CD8-positive, alpha-beta memory T cell (primary cell): ENCODE measurements at places on chromosomes 1 and 21. TPM values are rescaled to one million over a fixed set of nuclear protein-coding genes. Genes with fewer than 3 reads are reported as not detected.

The LINGO4 gene
- total RNA-seq: not detected

The TRABD2B gene
- total RNA-seq: not detected

DNA sequence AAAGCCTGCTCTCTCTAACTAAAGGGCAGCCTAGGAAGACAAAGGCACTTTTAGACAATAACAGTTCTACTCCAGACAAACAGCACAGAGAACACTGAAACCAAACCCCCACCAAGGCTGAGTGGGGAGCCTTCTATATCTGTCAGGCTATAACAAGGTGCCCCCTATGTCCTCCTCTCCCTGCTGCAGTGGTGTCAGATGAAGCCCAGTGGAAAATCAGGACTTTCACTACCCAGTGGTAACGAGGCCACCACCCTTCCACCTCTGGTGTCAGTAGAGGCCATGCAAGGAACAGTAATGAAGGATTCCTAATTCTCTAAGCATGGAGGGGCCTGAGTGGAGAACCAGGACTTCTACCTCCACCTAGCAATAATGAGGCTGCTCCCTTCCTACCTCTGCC is 83.7 kb downstream of the ZSWIM5 start:
- no peak for DNase-seq

DNA sequence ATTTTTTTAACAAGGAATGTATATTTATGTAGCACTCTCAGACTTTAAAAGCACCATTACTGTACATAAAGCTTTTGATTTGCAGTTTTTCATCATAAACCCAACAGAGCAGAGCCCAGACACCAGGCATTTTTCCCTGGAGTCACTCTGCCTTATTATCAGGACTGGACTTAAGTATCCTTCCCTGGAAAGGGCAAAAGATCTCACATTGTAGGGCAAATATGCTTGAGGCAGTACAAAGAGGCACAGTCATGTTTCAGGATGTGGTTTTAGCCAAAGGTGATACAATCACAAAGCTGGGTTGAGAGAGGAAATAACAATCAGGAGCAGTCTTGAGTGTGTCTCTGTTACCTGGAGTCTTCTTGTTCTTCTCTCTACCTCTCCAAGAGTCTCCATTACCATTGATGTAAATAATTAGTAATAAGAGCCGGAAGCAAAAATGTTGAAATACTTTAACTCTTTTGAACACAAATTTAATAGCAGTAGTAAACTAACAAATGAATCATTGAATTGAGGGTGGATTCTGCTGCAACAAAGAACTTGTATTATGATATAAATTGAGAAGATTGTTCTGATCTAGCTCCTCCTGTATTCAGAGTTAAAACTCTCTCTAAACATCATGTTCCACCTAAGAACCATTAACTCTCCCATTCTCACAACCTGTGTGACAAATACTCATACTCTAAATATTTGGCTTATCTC is 160.5 kb downstream of the LTN1 start:
- peak; percentile 51 for DNase-seq

The C8B gene
- not detected for total RNA-seq

The CACNA1S gene
- total RNA-seq: not detected

DNA sequence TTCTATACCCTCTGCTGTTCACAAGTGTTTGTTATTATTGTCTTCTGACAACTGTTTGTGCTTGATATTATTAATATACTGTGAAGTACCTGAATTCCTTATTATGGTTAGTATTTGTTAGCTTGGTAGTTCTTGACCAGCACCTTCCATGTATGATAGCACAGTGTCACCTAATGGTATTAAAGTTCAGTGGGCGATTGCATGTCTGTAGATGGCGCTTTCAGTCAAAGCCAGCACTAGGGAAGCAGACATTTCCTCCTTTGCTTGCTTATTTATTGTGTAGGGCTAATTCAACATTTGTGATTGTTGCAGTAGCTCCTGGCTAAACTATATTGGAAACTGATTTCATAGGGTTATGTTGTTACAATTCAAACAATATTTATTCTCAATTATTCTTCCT is 218.0 kb downstream of the ZP4 start:
- no peak for DNase-seq

DNA sequence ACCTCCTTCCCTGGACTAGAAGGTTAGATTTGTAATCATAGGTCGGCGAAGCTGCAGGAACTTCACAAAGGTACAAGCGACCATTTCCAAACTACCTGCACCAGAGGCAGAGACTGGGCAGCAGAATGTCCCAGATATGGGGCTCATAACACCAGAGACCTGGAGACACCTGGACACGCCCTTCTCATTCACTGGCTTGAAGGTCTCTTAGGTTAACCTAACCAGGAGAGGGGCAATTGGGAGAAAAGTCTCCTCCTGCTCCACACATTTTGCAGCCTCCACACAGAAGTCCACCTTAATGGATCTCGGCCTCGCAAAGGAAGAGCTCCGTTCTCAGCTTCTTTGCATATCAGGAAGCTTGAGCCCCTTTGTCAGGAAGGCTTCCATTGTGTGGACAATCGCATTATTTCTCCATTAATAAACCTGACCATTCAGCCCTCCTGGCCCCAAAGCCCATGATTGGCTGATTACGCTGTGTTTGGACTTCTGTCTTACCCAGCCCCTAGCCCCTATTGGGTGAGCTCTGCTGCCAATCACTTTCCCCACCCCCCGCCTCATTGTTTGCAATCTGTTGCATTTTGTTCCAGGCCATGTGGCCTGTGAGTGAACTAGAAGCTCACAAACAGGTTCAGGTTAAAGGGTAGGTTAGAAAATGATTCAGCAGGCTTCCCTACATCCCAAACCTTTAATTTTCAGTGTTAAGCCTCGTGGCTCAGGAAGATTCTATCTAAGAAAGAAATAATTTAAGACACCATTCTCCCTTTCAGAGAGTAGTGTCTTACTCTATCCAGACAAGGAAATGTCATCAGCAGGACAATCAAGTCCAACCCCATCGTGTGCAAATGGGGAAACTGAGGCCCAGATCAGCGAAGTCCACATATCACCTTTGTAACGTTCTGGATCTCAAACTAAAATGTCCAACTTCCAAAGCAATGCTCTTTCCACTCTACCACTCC is 2.8 kb downstream of the MYCL start:
- no peak for DNase-seq

The U2AF1 gene
- 15.0 TPM for total RNA-seq

- DNase-seq: no peak
Measured at GRCh38 chr1:31348449-31348848, 24.4 kb downstream of the FABP3 start.

DNA sequence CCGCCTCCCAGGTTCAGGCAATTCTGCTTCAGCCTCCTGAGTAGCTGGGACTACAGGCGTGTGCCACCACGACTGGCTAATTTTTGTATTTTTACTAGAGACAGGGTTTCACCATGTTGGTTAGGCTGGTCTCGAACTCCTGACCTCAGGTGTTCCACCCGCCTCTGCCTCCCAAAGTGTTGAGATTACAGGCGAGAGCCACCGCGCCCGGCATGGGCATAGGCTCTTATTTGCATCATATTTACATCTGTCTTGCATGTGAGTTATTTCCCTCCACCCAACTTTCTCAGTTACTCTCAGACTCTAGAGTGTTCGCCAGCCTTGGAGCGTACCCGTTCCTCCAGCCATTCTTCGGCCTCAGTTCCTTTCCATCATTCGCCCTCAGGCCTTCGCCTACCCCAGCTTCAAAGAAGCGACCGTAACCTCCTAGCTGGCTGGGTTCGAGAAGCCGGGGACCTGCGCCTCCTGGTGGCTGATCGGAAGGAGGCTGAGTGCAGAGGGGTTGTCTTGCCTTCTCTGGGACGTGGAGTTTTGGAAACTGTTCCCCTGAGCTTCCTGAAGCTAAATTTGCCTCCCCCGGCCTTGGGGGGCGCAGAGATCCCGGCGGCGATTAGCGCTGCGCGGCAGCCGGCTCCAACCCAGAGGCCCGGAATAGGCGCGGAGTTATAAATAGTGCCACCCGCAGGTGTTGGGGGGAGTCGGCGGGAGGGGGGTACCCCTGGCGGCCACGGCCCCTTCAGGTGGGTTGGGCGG is 3.6 kb upstream of the ZBTB7B start:
- no peak for DNase-seq

DNA sequence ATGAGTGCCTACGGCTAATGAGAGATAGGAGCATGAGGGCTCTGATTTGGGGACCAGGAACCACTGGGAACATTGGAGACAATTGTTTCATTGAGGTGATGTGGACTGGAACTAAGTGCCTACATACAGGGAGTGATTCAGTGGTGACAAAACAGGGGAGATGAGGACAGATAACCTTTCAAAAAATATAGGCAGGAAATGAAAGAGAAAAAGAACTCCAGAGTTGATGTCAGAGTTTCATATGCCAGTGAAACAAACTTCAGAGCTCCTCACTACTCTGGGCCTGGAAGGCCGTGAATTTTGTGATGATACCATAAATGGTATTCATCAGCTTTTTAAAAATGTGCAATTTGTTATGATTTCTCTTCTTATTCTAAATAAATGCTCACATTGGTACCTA is 39.3 kb downstream of the FASLG start:
- DNase-seq: no peak

DNA sequence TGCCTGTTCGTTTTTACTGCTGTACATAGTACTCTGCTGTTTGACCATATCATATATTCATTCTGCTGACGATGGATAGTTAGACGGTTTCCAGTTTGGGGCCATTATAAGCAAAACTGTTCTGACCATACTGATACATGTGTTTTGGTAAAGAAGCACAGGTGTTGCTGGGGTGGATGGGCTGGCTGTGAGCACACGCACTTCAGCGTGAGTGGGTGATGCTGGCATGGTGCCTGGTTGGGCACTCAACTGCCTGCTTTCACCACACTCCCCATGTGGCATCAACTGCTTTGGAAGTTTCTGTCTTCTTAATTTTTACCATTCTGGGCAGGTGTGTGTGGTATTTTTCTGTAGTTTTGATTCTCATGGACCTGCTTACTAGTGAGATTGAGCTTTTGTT is 37.3 kb downstream of the ADARB1 start:
- no peak for DNase-seq

DNA sequence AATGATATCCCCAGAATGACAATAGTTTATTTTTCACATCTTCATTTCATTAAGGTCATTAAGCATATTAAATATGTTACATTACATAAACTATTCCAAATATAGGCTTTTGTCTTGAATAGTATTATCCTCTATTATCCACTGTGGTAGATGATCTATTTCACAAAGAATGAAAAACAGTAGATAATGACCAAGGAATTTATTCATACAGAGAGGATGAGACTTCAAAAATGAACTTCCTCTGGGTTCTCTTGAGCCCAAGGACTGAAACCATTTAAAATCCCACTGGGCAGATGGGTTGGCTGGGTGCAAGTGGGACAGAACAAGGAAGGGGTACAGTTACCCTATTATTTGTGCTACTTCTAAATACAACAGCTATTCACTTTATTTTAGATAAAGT is 33.0 kb downstream of the PTPN14 start:
- no peak for DNase-seq

The NTMT2 gene
- not detected for total RNA-seq

DNA sequence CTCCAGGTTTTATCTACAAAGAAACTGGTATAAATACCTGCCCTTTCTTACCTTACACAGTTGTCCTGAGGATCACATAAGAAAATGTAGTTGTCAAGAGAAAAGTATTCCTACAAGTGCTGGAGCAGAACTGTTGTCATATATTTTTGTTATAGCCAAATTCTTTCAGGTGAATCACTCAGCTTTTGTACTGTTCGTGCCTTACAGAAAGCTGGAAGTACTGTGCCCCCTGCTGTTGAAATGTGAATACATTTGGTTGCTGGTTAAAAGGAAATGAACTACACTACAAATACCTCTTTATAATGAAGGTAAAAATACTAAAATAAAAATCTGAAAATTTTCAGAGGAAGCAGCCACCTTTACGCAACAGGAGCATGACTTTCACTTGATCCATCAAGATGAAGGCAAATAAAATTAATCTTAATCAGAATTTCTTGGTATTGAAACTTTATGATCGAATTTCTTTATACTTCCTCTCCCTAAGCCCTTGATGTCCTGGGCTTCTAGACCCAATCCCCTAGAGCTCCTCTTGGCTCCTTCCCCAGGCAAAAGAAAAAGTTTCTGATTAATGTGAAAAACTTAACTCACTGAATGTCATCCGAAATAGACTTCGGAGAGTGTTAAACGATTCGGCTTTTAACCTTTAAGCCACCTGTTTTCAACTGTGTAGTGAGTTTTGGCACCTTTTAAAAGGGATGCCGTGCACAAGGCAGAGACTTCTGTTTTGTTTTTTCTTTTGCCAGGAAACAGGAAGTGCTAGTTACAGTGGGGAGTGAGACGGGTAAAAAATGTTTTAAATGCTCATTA is 12.5 kb downstream of the CHML start:
- peak; percentile 53 for DNase-seq

- peak; percentile 88 for DNase-seq
Measured at GRCh38 chr1:59814180-59814900, 409 bp upstream of the HOOK1 start.

GRCh38 chr1:9009438-9010370 is 16.5 kb downstream of the SLC2A7 start:
- no peak for DNase-seq

DNA sequence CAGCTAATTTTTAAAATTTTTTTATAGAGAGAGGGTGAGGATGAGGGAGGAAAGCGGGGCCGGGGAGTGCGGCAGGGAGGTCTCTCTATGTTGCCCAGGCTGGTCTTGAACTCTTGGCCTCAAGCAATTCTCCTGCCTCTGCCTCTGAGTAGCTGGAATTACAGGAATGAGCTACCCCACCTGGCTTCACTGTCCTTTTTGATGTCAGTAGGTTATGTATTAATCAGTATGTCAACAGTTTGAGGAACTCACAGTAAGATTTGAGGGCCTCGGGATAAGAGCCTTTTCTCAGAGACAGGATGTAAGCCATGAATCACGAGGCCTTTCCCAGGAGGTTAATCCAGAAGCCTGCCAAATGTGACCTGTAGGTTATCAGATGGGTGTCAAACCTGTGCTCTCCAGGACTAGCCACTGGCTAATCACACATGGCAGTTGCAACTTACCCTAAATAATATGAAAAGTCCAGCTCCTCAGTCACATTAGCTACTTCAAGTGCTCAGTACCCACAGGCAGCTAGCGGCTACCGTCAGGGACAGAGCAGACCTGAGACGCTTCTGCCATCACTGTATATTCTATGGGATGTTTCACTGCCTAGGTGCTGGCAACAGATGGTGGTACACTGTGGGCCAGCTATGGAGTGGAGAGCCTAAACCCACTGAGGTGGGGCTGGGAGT is 33.1 kb downstream of the TRIM67 start:
- DNase-seq: no peak

The TXNIP gene
- total RNA-seq: 170 TPM

The TTLL10 gene
- total RNA-seq: not detected

DNA sequence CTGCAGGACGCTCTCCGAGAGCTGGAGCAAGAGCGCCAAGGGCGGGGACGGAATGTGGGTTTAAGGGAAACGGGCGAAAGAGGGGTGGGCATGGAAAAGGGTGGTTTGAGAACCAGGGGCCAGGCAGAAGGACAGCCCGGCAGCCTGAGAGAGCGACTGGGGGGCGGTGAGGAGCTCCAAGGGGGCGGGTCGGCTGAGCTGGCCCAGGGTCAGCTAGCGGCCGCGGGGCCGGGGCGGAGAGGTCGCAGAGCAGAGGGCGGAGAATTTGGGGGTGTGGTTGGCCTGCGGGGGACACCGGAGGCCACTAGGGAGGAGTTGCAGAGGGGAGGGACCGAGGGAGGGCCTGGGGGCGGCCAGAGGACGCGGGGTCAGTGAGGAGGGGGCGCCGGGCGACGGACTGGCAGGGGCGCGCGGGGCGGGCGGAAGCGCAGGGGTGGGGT is 54.7 kb downstream of the NDUFS5 start:
- no peak for DNase-seq

The OR10T2 gene
- total RNA-seq: not detected
